ENCODE measurements at places on chromosomes 13 and 19.
A peak's percentile ranks its signal among the peaks of the same experiment; 100 is the strongest.

GRCh38 chr13:30806784-30807183 is 71.4 kb downstream of the ALOX5AP start:
- no peak for DNase-seq

DNA sequence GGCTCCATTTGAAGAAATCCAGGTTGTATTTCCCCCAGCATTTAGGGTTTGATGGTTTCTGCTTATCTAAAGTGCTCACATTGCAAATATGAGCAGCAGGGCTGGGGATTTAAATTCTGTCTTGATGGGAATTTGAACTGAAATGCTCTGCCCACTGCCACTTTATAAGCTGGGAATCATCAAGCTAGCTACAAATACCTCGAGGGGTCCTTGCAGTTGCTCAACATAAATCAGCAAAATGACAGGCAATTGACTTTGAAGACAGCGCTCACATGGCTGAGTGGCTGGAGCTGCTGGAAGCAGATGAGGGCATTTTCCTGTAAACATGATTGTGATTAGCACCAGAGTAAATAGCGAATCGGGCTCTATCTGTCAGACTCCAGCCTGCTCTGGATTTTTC is 39.4 kb upstream of the MEDAG start:
- no peak for DNase-seq

DNA sequence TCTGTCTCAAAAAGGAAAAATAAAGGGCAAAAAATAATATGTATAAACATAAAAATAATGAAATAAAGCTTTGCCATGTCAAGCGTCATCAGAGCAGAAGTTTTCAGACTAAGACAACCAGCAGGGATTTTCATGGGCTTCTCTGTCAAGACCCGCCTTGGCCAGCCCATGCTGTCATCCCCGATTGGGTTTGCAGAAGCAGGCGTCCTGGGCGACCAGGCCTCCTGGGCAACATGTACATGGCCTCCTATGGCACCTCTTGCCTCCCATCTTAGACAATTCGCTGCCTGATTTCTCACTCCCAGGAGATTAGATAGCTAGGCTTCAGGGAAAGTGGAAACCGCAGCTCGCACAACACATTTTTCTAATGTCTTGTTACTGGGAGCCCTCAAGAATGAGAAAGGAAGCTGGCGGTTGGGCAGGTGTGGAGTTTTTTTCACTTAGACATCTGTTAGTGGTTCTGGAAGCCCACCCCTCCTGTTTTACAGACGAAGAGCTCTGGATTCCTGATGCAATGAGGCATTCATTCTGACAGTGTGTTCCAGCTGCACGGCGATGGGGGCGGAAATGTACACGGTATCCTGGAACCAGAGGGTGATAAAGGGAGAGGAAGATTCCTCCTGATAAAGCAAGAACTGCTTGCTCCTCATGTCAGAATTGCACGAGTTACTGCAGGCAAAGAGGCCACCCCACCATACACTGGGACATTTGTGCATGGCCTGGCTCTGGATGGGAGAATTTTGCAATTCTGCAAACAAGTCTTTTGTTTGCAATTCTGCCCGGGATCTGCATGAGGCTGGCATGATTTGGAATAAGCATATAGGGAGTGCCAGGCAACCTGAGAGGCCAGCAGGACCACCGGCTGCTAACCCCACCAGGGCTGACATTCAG is 47.4 kb upstream of the KATNAL1 start:
- DNase-seq, result no peak

GRCh38 chr19:14073261-14073924 is 807 bp downstream of the MISP3 start:
- DNase-seq, result peak; percentile 84

DNA sequence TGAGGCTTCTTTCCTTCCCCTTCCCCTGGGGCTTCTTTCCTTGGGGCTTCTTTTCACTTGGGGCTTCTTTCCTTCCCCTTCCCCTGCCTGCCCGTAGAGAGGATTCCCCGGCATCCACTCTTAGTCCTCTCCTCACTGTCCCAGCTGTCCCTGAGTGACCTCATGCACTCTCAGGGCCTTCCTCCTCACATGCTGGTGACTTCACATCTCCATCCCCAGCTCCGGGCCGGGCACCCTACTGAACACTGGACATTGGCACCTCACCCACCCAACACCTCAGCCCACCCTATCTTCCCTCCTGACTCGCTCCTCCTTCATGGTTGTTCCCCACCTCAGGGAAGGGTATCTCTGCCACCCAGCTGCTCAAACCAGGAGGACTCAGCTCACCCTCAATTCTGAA is 130.6 kb downstream of the STARD13 start:
- no peak for DNase-seq

DNA sequence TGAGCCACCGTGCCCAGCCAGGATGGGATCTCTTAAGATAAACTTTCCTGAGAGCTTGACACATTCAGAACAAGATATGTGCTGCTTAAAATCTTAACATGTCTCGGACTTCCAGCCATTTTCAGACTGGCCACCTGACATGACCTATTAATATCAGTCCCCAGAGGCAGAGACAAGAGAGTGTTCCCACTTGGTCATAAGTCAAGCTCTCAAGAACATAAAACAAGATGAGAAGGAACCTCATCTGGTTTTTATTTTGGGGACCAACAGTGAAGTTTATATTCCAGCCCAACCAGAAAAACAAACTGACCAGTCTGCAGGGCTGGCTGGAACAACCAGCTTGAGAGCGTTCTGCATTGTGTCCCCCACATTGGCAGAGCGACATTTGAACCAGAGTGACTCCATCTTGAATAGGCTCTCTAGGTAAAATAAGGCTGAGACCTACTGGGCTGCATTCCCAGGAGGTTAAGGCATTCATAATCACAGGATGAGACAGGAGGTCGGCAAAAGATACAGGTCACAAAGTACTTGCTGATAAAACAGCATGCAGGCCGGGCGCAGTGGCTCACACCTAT is 21.8 kb upstream of the PLEKHF1 start:
- no peak for DNase-seq

DNA sequence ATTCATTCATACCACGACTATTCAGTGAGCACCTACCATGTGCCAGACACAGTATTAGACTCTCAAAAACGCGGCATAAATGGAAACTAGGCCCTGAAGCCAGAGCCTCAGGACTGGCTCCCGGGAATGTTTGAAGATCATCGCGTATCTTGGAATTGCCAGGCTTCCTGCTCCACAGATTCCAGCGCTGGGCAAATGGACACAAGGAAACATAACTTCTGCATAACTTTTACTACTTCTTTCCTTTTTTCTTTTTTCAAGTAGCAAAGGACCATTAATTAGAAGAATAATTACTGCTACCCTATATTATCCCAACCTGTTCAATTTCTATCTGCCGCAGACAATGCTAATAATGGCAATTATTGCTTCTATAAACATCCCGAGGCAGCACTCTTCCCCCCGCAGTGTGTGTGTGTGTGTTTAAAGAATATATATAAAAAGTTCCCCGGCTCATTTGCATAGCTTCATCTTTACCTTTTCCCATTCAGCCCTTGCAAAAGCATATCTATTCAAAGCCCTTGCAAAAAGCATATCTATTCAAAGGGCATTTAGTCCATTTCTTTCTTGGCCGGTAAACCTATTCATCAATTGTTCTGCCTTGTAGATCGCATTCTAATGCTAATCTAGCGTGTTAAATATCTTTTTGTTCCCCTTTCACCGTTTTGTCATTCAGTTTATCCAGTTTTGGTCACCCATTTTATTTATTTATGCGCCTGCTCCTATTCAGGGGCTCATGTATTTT is 6.1 kb downstream of the SOX21 start:
- DNase-seq, result no peak

DNA sequence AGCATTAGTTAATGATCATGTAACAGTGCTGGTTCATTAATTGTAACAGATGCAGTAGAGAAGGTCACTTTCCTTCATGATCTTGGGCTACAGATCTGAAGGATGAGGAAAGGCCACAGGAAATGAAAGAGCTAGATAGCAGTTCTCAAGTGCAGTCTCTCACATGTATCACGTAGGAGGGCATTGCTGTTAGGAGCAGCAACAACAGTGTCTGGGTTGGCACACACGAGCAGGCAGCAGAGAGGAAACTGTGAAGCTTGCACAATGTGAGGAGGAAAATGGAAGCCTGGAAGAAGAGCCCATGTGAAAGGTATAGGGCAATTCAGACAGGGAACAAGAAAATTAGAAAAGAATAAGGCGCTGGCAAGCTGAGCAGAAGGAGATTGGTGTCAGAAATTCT is 1741.5 kb downstream of the PCDH9 start:
- DNase-seq, result no peak

GRCh38 chr13:31870511-31870910 is 131.2 kb downstream of the RXFP2 start:
- DNase-seq, result no peak

DNA sequence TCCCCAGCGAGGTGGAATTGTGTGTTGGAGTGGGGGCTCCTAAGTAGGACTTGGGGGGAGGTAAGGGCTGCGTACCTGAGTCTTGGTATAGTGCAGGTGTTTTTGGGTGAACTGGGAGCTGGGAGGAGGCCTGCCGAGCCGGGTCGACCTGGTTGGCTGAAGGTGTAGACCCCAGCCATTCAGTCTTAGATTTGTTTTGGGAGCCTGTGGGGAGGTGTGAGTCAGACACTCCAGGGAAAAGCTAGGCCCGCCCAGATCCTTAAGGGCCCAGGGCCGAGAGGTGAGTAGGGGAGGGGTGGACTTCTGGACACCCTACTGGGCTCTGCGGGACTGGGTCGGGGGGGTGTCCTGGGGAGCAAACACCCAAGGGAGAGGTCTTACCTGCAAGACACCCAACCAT is 935 bp downstream of the CRB3 start:
- DNase-seq, result no peak
